ENCODE measurements at places on chromosomes 6 and 20.

- DNase-seq = peak; percentile 33
Measured at GRCh38 chr6:88899569-88900316, 63.7 kb downstream of the RNGTT start.

DNA sequence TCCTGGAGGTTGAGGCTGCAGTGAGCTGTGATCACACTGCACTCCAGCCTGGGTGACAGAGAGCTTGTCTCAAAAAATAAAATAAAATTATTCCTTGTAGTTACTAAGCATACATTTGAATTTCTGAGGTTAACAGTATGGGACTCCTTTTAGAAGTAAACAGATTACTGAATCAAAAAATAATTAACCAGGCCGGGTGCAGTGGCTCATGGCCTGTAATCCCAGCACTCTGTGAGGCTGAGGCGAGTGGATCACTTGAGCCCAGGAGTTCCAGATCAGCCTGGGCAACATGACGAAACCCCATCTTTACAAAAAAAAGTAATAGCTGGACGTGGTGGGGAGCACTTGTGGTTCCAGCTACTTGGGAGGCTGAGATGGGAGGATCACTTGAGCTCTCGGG is 22.1 kb upstream of the EEF1A1 start:
- DNase-seq = no peak

GRCh38 chr20:39070484-39071231 is 108.5 kb downstream of the DHX35 start:
- no peak for DNase-seq

- DNase-seq = no peak
Measured at GRCh38 chr6:151228788-151229400, 10.9 kb upstream of the AKAP12 start.

- no peak for DNase-seq
Measured at GRCh38 chr6:139468178-139468819, 93.9 kb upstream of the CITED2 start.
